ENCODE measurements at places on chromosomes 2 and 18. TPM values are rescaled to one million over a fixed set of nuclear protein-coding genes. Genes with fewer than 3 reads are reported as not detected.

The ACVR1C gene
- polyA plus RNA-seq: 0.58 TPM

The SCTR gene
- 8.5 TPM for polyA plus RNA-seq

The SGO2 gene
- 15.1 TPM for polyA plus RNA-seq

The ARHGAP28 gene
- polyA plus RNA-seq: 177 TPM

The SRD5A2 gene
- polyA plus RNA-seq: 0.78 TPM

The DLX1 gene
- polyA plus RNA-seq: not detected

The CTDP1 gene
- 8.4 TPM for polyA plus RNA-seq

The NTSR2 gene
- not detected for polyA plus RNA-seq

The RAX gene
- polyA plus RNA-seq: not detected

The MAP4K4 gene
- 139 TPM for polyA plus RNA-seq

The TPO gene
- polyA plus RNA-seq: 0.26 TPM

The SERPINB13 gene
- polyA plus RNA-seq: not detected
